ENCODE measurements at places on chromosomes 4 and X.
A peak's percentile ranks its signal among the peaks of the same experiment; 100 is the strongest.

GRCh38 chrX:16436348-16437188 lies 213.4 kb upstream of the S100G start:
- DNase-seq, result peak; percentile 46

GRCh38 chr4:6752486-6752829 lies 30.1 kb upstream of the KIAA0232 start:
- peak; percentile 52 for DNase-seq

- DNase-seq, result no peak
Measured at GRCh38 chr4:124044867-124045266, 648.3 kb downstream of the SPRY1 start.

- DNase-seq, result no peak
Measured at GRCh38 chr4:11151500-11151899, 277.2 kb downstream of the HS3ST1 start.

DNA sequence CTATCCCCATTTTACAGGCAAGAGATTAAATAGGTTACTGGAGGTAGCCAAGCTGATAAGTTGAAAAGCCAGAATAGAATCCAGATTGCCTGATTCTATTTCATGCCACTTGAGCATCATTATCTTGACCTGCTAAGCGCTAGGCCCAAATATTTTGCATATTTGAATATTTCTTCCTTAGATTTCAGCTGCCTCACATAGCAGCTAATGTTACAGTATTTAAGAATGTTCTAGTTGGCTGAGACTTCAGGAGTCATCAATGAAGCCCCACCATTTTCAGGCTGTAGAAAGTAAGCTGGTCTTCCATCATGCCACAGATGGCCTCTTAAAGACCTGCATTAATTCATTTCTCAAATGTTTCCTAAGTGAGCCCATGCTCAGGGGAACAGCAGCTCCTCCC lies 121.4 kb downstream of the SHROOM3 start:
- DNase-seq, result no peak

DNA sequence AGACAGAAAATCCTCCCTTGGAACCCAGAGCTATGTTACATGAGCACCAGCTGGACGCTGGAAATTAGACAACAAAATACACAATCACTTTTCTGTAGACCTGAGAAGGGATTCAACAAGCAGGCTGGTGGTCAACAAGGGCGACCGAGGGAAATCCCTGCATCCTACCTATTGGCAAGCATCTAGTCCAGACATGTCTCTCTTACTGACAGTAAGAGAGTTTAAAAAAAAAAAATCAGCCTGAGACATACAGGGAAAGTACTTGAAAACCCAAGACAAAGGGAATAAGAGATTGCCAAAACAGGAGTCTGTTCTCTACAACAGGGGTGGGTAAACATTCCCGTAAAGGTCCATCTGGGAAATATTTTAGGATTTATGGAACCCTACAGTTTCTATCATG lies 108.0 kb downstream of the KDR start:
- DNase-seq, result no peak

DNA sequence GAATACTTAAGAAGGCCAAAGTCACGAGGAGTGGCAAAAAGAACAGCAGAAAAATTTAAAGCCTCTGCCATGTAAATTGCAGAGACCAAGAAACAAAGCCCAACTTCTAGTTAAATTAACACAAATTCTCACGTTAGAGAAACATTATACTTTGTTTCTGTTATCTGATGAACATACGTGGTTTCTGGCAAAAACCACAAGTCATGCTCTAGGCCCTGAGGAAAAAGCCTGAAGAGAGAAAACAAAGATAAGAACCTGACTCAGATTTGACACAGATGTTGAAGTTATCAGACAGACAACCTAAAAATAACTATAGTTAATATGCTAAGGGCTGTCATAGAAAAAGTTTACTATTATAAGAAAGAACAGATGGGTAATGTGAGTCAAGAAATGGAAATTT lies 149.1 kb upstream of the PCDH10 start:
- no peak for DNase-seq

- DNase-seq, result no peak
Measured at GRCh38 chr4:185662030-185662778, 126.9 kb upstream of the PDLIM3 start.

GRCh38 chrX:39772057-39772832 lies 325.5 kb downstream of the BCOR start:
- peak; percentile 48 for DNase-seq

GRCh38 chr4:184666670-184667069 lies 17.1 kb downstream of the PRIMPOL start:
- DNase-seq, result no peak

DNA sequence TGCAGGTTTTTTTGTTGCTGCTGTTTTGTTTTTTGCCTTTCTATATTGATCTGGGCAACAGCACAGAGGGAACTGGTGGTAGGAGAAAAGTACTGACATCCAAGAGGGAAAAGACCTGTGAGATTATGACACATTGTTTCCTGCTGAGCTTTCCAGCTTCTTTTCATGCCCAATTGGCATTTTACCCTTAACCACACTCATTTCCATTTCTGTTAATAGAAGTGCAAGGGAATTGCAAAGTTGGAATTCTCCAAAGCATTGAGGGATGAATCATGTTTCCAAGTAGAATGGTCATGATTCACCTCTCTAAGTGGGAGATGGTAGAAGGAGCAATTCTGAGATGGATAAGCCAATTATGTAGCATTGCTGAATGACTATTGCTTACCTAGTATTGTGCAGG lies 161.5 kb downstream of the PPARGC1A start:
- DNase-seq, result no peak

- no peak for DNase-seq
Measured at GRCh38 chr4:53602390-53602789, 11.1 kb upstream of the LNX1 start.

- DNase-seq, result no peak
Measured at GRCh38 chr4:142824368-142824767, 21.7 kb downstream of the INPP4B start.

DNA sequence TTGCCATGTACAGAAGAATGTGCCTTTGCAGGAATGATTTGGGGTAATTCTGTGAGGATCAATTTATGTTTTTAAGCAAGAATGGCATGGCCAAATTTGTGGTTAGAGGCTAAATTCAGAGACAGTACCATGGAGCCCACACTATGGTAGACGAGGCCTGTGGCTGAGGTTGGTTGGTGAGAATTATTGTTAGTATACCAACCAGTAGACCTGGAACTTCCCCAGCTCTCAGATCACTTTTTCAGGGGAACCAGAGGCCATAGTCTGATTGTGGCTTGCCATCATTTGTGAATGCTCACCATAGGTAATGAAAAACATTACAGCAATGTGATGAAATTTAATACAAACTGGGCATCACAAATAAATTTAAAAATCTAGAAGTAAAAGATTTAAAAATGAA lies 56.3 kb downstream of the SHISA3 start:
- DNase-seq, result no peak

DNA sequence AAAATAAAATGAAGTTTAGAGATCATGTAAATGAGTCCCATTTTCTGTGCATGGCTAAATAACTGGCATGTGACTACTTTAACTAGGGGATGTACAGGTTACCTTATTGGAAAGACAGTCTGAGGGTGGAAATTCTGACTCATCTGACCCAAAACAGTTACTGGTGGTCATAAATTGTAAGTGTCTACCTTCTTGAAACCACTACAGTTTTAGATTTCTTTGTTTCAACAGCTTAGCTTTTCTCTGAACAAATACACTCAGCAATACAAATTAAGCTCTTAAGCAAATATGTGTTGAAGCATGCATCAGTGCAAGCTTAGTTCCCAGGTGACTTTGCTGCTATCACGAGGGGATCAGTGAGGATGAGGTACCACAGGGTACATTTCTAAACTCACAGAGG lies 60.7 kb upstream of the PGM2 start:
- DNase-seq, result peak; percentile 47

DNA sequence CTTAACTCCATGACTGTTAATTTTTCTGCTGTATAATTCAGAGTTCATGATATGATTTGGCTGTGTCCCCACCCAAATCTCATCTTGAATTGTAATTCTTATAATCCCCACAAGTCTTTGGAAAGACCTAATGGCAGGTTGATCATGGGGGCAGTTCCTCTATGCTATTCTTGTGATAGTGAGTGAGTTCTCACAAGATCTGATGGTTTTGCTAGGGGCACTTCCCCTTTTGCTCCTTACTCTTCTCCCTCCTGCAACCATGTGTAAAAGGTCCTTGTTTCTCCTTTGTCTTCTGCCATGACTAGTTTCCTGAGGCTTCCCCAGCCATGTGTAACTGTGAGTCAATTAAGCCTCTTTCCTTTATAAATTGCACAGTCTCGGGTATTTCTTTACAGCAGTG lies 1751.9 kb downstream of the ARAP2 start:
- DNase-seq, result no peak

DNA sequence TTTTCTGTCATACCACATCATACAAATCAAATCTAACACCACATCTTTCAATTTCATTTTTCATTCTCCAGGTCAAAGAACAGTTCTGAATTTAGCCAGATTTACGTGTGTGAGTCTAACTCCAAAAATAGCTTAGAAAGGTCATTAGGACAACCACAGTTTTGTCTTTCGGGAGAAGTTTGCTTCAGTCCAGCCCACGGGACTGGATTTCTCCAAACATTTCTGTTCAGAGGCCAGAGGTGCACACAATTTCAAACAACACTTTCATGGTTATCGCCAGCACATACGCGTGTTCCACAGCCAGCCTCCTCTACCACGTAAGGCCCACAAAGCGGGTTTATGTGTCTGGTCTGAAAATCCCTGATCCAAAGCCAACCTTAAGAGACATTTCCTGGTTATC lies 65.9 kb downstream of the VEGFC start:
- no peak for DNase-seq

DNA sequence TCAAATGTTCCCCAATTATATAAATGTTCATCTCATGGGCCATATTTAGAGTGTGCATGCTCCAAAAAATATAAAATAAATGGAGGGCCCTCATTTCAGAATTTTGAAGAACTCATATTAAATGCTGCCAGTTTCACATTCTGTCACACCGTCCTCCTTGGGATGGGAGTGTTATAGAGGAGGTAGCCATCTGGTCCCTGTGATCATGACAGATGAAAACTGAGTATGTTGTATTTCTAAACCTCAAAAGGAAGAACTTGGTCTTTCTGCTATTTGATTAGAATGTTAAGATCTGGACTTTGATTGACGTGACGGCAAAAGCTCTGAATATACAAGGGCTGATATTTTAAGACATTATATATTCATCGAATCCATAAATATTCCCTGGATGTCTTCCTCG lies 308.0 kb downstream of the RAPGEF2 start:
- DNase-seq, result no peak

GRCh38 chrX:94123062-94123461 lies 449.1 kb downstream of the FAM133A start:
- no peak for DNase-seq

DNA sequence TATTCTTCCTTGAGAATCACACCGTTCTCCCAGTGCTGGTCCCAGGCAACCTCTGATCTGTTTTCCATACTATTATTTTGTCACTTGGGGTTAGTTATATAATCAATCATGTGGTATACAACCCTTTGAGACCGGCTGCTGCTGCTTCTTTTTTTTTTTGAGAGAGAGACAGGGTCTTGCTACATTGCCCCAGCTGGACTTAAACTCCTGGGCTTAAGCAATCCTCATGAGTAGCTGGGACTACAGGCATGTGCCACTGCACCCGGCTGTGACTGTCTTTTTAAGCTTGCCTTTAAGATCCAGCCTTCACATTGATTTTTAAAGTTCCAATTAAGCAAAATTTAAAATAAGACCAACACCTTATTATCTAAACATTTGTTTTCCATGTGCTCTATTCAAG lies 86.7 kb upstream of the EXOC1L start:
- no peak for DNase-seq

DNA sequence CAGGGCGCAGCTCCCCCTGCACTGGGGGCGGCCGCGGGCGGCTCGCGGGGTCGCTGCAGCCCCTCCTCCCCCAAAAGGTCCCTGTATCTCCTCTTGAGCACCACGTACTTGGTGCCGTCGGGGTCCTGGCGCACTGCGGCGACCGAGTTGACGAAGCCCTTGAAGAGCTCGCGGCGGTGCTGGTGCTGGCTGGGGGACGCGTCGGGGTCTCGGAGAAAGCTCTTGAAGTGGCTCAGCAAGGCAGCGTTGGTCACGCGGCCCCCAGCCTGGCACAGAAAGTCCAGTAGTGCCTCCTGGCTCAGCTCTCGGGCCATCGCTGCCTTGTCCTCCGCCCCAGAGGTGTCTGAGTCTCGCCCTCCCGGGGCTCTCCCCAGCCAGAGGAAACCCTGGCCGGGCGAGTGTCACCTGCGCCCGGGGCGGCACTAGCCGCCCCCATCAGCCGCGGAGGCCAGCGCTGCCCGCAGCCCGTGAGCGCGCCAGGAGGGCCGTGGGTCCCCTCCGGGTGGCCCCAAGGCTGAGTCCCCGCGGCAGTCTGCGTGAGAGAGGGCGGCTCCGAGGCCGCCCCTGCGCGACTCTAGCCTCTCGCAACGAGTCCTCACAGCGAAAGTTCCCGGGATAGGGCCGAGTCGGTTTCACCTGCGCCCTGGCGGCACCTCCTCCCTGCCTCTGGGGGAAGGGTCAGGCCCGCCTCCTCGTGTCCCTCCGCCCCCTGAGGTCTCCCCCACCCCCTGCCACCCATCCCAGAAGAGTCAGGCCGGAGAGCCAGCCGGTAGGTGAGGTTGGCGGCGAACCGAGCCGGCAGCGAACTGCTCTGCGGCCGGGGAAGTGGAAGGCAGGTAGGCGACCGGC lies at the start of gene SOWAHB:
SOWAHB (minus strand) TSS at position 609 of the 849 bp plus-strand sequence; CDS start at position 314, 295 bp downstream.
- DNase-seq, result peak; percentile 32

DNA sequence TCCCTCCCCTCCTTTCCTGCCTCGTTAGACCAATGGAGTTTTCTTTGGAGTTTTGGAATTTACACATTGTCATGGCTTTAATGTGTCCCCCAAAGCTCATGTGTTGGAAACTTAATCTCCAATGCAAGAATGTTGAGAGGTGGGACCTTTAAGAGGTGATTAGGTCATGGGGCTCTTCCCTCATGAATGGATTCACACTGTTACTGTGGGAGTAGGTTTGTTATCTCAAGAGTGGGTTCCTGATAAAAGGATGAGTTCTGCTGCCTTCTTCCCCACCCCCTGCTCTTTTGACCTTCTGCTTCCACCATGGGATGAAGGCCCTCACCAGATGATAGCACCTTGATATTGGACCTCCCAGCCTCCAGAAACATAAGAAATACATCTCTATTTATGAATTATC lies 16.8 kb downstream of the MORF4L2 start:
- no peak for DNase-seq

GRCh38 chrX:10108288-10108687 lies 48.5 kb upstream of the CLCN4 start:
- no peak for DNase-seq

- no peak for DNase-seq
Measured at GRCh38 chr4:883377-884095, 48.6 kb downstream of the GAK start.

All from hematopoietic multipotent progenitor cell (in vitro differentiated cells).